ENCODE measurements at places on chromosomes 1 and 21.

GRCh38 chr1:227411066-227411465, 92.8 kb upstream of the CDC42BPA start:
- no peak for DNase-seq

GRCh38 chr1:36464605-36465393, 615 bp upstream of the MRPS15 start:
- no peak for DNase-seq

DNA sequence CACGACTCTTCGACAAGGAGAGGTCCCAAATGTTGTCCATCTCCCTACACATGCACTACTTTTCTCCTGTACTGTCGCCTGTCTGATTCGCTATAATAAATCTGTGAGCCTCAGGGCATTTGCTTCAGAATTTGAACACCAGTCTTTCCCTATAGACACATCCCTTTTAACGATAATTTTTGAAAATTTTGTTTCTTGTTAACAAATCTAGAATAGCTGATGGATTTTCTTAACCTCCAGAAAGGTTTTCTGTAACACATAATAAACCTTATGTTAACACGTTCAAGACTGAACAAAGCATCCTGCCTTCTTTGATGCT, 704 bp downstream of the CAPZA1 start:
- no peak for DNase-seq

DNA sequence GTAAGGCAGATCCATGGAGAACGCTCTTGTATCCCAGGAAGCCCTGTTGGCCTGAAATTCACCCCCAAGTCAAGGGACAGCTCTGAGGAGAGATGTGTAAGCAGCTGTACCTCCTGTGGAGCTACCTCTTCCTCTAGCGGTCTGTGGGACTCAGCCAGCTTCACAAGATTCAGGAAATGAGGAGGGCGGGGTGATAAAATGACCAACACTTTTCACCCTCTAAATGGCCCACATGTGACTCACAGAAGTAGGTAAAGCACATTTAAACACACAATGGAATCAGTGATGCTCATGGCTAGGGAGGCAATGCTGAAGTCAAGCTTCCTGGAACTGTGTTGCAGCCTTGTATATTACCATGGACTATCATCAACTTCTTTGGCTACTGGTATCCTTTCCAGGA, at the start of gene SH2D1B:
SH2D1B (minus strand) TSS at position 135 of the 400 bp plus-strand sequence; CDS start at position 15, 120 bp downstream.
- no peak for DNase-seq

- DNase-seq = peak; percentile 3
Observed at GRCh38 chr1:12124693-12125421, 41.9 kb upstream of the TNFRSF1B start.

DNA sequence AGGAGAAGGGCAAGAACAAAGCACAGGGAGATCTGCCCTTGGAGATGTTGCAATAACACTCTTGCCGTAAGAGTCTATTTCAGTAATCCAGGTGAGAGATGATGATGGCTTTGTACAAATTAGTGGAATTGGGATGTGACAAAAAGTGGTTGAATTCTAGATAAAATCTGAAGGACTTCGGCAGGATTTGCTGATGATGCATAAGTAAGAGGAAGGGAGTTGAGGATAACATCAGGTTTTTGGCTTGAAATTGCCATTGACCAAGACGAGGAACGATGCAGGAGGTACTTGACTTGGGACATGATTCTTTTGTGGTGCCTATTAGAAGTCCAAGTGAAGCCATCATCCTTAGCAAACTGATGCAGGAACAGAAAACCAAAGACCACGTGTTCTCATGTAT, 238.1 kb downstream of the GRIK1 start:
- no peak for DNase-seq
